ENCODE measurements at places on chromosomes 5 and 9.

- DNase-seq: no peak
Observed at GRCh38 chr9:33159777-33160127, 7.4 kb downstream of the B4GALT1 start.

- DNase-seq: no peak
Observed at GRCh38 chr9:129280236-129280622, 102.2 kb upstream of the IER5L start.

DNA sequence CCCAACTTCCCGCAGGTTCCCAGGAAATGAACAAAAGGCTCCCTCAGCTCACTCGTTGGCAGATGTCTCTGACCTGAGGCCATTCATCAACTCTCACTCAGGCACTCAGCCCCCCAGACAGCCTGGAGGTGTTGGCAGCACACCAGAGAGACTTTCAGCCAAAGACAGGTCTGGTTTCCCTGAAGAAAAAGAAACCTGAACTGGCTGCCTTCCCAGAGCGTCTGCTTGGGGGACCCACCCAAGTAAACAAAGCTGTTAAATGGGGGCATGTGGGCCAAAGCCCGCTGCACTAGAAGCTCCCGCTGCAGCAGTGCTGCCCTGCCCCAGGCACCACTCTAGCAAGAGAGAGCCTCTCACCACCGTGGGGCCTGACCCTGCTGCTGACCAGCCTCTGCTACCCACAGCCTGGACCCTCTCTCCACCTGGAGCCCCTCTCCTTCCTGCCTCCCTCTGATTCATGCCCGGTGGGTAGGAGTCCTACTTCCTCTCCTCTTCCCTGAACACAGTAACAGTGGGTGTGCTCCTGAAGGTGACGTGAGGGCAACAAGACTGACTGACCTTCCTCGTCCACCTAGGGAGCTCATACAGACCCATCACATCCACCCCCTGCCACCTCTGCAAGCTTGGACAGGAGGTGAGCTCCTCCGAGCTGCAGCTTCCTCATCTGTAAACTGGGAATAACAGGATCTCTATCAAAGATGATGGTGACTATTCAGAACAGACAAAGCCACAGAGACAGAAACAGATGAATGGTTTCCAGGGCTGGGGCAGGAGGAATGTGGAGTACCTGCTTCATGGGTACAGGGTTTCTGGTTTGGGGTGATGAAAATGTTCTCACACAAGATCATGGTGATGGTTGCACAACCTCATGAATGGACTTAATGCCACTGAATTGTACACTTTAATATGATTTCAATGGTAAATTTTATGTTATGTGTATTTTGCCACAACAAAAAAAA lies 31.0 kb upstream of the GABRP start:
- peak; percentile 87 for DNase-seq

- DNase-seq: no peak
Observed at GRCh38 chr5:167716126-167716775, 575.2 kb upstream of the WWC1 start.

DNA sequence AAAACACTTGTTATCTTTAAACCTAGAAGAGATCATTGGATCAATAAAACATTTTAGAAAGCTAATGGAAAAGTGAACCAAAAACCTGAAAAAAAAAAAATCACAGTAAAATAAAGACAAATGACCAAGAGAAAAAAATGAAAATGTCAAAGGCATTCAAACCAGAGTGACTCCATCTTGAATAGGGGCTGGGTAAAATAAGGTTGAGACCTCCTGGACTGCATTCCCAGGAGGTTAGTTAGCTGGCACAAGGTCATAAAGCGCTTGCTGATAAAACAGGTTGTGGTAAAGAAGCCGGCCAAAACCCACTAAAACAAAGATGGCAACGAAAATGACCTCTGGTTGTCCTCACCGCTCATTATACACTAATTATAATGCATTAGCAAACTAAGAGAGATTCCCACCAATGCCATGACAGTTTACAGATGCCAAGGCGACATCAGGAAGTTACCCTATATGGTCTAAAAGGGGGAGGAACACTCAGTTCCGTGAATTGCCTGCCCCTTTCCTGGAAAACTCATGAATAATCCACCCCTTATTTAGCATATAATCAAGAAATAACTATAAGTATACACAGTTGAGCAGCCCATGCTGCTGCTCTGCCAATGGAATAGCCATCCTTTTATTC lies 116.7 kb upstream of the NEK6 start:
- DNase-seq: no peak

DNA sequence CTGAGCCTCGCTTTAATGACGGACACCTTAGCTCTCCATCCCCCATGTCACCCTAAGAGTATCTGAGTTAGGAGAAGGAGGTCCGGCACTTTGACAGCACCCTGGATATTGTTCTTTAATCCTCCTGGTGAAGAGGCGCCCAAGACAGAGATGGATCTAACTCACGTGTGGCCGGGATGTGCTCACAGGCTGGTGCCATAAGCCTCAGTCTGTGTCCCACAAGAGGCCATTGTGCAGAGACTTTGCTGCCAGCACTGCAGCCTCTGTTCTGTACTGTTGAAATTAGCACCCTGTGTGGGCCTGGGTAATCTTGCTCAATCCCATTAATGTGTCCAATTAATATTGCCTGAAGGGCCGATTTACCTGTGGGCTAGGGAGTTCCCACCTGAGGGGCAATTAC lies 37.7 kb downstream of the NXNL2 start:
- DNase-seq: no peak

DNA sequence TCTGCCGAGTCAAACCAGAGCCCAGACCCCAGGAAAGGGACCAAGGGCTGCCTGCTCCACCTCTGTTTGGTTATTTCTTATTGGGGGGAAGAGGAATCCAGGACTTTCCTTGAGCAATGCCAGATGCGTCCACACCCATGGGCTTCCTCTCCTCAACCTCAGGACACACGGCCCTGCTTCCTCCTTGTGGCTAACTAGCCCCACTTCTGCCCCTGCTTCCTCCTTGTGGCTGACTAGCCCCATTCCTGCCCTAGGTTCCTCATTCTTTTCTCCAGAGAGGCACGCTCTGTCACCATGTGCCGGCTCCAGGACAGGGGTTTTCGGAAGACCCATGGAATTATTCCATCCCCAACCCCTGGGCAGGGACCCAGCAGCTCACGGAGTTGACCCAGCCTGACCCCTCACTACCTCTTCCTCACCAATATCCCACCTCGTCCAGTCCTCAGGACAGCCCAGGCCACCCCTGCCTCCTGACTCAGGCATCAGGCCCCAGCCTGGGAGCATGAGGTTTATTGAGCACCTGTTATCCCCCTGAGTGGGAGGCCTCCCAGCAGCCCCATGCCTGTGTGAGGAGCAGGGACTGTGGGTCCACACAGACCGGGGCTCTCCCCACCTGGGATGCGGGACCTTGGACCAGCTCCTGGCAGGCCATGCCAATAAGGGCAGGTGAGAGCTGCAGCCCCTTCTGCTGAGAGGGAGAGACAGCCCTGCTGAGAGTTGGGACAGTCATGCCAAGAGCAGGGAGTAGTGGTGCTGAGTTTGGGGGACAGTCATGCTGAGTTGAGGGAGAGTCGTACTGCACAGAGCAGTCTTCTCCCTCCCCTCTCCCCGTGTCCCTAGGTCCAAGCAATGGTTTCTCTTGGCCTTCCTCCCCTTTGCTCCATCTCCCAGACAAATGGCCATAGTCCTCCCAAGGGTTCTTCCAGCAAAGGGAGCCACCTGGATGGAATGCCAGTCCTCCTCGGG lies 11.8 kb upstream of the FCN1 start:
- no peak for DNase-seq

DNA sequence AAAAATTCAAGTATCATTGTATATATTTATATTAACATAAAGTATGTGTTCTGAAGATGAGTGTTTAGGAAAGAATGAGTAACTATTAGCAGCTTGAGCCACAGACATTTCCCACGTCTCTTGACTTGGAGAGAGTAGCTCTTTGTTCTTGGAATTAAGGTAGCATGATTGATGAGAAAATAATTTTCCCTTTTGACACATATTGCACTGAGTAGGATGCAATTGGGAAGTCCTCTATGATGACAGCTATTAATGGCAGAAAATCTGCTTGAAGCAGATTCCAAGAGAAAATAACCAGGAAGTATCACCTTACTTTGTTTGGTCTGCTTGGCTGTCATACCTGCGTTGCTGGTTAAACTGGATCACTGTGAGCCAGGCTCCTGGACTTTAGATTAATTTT lies 204.8 kb downstream of the TLE4 start:
- DNase-seq: no peak

GRCh38 chr9:8611153-8611552 lies 811.6 kb upstream of the DMAC1 start:
- DNase-seq: no peak
